ENCODE measurements at places on chromosomes 12 and 14.

GRCh38 chr12:19819231-19819630, 379.9 kb downstream of the AEBP2 start:
- no peak for DNase-seq

- no peak for DNase-seq
Observed at GRCh38 chr14:89621791-89622638, 205.0 kb upstream of the FOXN3 start.

DNA sequence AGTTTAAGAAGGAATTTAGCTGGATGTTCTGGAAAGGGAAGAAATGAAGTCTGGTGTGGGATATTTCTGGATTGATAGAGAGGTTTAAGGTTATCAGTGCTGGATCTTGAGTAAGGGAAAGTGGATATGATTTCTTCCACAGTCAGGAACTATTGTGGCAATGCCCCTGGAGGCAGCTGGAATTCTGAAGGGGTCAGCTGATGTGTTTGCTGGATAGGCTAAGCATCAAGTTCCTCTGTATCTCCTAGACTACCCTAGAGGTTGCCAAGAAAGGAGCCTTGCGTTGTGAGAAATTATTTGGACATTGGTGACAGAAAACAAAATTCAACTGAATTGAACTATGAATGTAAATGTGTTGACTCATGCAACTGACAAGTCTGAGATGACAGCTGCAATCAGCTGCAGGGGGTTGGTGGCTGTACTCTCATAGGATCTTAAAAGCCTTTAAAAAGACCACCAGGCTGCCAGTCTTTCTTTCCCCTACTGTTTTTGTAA, 244.4 kb downstream of the ATXN7L3B start:
- DNase-seq: no peak

DNA sequence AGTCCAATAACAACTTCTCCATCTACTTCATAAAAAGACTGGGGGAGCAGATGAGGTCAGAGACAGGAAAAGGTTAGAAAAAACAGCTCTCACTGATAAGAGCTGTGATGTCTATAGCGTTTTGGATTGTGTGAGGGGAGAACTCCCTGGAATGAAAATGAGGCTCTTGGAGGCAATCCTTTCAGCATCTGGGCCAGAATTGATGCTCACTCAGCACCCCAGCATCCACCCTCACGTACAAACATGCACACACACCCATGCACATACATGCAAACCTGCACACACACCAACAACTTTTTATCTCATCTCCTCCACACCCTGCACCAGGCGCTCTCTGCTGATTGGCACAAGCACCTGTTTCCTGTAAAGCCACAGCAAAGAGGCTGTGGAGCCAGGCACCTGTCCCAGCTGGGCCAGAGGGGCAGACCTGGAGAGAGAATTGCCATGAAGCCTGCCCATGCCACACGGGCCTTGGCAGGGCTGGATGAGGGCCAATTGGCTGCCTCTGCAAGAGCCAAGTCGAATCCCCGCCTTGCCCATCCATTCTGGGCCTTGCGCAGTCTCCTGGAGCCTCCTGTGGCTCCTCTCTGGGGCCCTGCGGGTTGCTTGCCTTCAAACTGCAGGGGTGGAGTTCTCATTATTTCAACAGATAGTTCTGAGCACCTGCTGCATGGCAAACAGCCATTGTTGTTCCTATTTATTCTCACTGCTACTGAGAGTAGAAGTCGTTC, 53.1 kb downstream of the SYNE3 start:
- peak; percentile 82 for DNase-seq

DNA sequence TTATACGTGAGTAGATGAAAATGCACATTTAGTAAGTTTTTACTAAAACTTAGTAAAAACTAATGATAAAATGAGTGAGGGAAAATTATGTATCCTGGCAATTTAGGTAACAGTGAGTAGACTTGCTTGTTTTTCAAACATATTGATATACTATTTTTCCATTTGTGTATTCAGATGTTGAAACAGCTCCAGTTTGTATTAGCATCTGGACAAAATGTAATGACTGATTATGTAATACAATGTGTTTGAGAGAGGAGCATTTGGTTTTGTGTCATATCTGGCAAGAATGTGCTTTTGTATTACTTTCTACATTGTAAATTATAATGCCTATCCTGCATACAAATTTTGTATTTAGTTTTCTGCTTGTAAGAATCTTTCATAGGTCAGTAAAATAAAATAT, 5.6 kb downstream of the CNOT2 start:
- no peak for DNase-seq

- no peak for DNase-seq
Observed at GRCh38 chr14:95316821-95317220, 2.9 kb downstream of the CLMN start.

DNA sequence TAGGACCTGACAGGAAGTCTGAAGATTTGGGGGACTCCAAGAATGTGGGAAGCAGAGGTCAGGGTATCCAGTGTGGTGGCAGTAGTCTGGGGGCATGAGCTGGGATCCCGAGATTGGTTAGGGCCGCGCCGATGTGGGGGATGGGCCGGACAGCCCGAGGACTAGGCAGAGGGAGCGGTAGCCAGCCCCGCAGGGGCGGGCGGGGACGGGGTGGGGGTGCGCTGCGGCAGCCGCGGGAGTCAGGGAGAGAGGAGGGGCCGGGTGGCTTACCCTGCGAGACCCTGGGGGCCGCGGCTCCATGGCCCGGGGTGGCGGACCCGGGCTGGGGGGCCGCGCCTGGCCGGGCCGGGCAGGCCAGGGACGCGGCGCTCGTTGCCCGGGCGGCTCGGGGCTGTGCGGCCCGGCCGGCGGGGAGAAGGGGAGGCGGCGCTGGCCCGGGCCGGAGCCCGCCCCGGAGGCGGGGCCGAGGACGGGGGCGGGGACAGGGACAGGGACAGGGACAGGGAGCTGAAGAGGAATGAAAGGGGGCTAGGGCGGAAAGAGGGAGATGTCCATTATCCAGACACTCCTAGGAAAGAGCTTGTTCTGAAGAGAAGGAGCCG, 5.6 kb downstream of the ZNF385A start:
- DNase-seq: peak; percentile 38

DNA sequence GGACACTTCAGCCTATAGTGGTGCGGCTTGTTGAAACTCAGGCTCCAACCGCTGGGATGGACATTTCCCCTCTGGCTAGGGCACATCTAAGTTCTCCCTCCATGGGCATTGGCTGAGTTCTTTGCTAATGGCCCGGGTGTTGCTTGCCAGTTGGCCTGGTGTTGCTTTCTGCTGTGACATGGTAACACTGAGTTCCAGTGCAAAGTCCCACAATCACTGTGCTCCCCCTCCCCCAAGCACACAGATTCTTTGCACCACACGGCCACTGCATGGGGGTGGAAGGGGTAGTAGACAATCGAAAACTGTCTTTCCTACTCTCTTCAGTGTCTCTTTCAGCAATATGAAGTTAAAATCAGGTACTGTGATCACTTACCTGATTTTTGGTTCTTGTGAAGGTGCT, 308.2 kb downstream of the FUT8 start:
- DNase-seq: no peak

GRCh38 chr14:63563370-63564026, 20.3 kb upstream of the PPP2R5E start:
- no peak for DNase-seq

DNA sequence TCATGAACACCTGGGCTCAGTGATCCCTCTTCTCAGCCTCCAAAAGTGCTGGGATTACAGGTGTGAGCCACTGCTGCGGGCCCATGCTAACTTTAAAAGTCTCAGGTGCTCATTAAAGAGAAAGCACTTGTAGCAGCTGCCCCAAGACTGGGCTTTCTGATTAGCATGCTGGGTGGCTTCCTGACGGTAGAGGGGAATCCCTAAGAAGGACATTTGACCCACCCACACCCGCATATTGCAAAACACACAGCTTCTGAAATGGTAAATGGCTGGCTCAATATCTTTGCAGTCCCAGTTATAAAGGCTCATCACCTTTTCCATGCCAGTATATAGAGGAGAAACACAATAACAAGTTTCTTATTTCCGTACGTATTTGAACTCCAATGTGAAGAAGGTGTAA, 19.3 kb upstream of the BICD1 start:
- DNase-seq: no peak

DNA sequence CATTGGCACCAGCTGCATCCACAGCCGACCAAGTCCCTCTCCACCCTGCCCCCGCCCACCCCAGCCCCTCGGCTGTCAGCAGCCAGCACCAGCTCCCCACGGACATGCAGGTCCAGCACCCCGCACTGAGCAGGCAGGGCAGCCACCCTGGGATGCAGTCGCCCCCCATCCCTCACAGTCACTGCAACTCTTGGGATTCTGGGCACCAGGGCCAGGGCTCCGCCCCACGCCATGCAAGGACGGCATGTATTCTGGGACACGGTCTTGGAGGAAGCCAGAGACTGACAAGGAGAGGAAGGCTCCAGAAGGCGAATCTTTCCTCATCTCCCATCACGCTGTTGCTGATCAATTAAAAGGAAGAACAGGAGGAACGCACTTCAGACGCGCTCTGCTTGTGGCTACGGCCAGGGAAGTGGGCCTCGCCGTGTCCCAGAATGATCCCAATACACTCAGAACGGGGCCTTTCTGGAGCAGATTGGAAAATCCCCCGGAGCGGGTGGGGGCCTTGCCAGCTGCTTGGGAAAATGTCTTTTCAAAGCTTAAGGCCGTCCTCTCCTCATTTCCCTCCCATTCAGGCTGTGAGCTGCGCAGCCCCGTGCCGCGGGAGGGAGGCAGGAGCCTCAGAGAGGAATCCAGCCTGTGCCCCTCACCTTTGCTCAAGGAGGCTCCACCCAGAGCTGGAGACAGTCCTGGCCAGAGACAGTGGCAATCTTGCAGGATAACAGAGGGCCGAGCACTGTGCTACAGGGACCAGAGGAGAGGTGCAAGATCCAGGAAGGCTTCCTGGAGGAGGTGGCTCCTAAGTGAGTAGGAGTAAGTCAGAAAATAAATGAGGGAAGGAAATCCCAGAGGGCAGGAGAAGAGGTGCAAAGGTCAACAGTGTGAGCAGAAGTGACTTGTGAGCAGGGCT, 54.1 kb upstream of the DIO3 start:
- no peak for DNase-seq

DNA sequence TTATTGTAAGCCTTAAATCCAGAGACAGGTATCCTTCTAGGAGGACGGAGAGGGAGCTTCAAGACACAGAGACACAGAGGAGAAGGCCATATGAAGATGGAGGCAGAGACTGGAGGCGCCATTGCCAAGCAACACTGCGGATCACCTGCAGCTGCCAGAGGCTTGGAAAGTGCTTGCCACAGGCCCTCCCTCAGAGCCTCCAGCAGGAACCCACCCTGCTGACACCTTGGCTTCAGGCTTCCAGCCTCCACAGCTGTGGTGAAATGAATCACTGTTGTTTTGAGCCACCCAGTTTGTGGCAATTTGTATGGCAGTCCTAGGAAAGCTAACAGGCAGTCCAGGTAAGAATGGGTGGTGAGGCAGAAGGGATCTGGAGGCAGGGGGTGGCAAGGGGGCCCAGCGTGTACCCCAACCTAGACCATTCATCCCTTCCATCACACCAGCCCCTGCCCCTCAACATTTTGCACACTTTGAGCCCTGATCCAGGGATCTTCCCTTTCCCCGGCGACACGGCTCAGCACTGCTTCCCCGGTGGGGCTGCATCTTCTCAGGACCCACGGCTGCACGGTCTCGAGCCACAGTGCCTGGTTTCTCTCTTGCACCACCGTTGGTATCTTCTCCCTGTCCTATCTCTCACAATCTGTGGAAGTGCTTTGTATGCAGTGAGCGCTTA, 22.3 kb upstream of the BCDIN3D start:
- no peak for DNase-seq

DNA sequence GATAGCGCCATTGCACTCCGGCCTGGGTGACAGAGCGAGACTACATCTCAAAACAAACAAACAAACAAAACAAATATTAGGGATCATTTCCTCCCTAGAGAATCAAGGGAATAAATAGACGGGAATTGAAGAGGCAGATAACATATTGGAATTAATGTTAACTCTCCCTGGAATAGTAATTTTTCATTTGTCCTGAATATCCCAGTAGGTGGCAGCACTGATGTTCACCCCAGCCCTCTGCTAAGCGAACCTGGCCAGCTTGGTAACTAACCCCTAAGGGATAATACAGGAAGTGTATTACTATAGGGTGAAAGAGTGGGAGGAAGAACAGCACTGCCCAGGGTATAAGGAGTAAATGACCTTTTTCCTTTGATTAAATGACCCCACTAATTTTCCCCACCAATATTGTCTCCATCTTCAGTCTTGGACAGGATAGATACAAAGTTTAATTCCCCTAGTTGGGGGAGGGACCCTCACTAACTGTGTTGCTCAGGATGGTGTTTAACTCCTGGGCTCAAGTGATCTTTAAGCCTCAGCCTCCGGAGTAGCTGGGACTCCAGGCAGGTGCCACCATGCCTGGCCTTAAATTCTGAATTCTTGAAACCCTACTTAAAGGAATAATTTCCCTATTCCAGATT, 40.5 kb downstream of the SLC2A14 start:
- peak; percentile 80 for DNase-seq

DNA sequence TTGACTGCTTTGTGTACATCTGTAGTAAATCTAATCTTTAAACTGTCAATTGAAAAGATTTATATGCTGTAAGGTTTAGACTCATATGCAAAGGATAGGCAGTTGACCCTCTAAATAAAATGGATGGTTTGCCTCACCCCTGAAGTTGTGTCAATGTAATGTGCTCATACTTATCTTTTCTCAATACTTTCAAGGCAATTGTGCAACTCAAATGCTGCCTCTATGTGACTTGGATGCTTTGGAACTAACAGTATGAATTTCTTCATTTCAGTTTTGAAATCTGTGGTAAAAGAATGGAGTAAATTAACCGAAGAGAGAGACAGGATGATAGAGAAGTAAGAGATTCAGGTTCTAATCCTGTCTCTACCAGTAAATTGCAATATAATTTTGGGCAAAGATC, 9.7 kb downstream of the PDE6H start:
- no peak for DNase-seq

DNA sequence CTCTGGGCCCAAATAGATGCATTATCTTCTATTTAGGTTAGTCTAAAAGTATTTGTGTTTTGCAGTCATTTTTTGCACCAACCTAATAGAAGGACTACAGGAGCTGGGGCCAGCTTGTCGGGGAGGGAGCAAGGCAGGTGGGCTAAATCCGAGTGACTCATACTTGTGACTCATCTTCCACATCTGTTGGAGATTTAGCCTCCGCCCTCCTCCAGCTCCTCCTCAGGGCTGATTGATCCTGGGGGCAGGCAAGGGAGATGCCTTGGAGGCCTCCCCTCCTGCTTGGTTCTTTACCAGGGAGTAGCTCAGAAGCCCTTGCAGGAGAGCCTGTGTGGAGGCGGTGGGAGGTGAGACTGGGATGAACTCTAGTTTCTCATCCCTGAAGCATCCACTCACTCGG, 27.9 kb downstream of the RHOF start:
- no peak for DNase-seq

GRCh38 chr12:67415473-67415872, 146.3 kb downstream of the CAND1 start:
- peak; percentile 63 for DNase-seq

DNA sequence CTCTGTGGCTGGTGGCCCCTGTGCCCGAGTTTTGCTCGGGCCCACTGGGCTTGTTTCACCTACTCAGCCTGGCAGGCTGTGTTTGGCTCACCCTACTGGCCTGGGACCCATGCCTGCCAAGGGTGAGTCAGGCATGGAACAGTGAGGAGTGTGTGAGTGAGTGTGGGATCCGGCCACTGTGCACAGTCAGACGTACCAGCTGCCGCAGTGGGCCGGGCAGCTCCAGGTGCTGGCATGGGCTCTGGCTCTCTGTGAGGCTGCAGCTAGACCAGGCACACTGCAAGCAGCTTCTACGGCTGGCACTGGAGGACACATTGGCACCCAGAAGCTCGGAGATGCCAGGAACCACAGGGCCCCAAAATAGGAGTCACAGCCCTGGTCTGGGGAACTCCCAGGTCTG, 40.6 kb downstream of the HSD17B6 start:
- no peak for DNase-seq

GRCh38 chr12:121797937-121798786, 4.7 kb upstream of the RHOF start:
- no peak for DNase-seq
